Stomach (tissue), 19 donors: ENCODE measurements at places on chromosomes 2 and 18. TPM values are rescaled to one million over a fixed set of nuclear protein-coding genes. Genes with fewer than 3 reads are reported as not detected.

DNA sequence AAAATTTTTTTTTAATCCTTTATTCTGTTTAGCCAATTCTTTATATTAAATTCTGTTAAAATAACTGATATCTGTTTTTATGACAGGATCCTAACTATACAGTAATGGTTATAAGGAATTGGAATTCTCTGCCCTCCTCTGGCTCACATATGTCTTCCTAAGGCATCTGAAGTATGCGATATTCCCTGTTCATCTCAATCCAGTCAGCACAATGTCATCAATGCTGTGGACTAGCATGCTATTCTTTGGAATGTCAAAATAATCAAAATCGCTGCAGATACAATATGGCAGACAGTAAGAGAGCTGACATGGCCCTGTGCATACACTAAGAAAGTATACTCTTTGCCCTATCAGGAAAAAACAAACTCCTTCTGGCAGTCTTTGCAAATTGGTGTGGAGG lies 107.6 kb downstream of the AP1S3 start:
- H3K4me1 ChIP-seq, result peaks cover 18% of the 10 kb centered on the region
- no peak for DNase-seq
- H3K27ac ChIP-seq, result no peak overlapping the region
- H3K36me3 ChIP-seq, result no peaks in the 10 kb centered on the region
- no peak overlapping the region for H3K4me3 ChIP-seq

DNA sequence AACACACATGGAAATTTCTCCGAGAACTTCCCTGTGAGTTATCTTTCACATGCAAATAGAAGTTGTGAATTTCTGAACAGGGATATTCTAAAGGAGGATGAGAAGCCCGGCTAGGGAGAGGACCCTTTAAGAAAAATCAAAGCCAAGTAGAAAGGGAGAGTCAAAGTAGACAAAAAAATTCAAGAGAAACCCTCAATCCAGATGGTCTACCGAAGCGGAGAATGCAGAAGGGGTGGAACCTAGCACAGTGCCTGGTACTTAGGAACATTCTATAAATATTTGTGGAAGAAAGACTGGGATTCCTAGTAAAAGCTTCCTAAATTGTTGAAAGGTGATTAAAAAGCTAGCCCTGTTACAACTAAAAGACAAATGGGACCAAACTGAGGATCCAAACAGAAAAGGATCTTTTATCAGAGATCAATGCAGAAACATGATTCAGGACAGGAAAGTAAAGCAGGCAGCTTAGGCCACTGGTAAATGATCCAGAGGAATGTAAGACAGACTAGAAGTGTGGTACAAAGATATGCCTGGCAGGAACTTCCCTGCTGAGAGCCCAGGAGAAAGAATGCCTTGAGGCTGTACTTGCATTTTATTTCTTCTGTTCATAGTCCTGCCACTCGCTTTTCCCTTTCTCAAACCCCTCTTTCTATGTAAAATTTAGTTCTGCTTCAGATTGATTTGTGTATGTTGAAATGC lies 19.5 kb upstream of the GLS start:
- DNase-seq, result no peak
- H3K36me3 ChIP-seq, result no peaks in the 10 kb centered on the region
- no peaks in the 10 kb centered on the region for H3K27me3 ChIP-seq

DNA sequence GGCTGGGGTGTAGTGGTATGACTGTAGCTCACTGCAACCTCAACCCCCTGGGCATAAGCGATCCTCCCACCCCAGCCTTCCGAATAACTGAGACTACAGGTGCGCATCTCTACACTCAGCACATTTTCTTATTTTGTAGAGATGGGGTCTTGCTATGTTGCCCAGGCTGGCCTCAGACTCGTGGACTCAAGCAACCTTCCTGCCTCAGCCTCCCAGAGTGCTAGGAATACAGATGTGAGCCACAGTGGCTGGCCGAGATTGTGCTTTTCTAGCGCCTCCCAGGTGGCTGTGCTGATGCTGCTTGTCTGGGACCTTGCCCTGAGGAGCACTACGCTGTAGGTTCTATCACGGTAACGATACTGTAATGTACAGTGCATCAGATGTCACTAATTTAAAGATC lies 155.6 kb downstream of the AGAP1 start:
- DNase-seq, result no peak
- no peak overlapping the region for H3K4me3 ChIP-seq
- no peaks in the 10 kb centered on the region for H3K27me3 ChIP-seq
- no peak overlapping the region for H3K27ac ChIP-seq

DNA sequence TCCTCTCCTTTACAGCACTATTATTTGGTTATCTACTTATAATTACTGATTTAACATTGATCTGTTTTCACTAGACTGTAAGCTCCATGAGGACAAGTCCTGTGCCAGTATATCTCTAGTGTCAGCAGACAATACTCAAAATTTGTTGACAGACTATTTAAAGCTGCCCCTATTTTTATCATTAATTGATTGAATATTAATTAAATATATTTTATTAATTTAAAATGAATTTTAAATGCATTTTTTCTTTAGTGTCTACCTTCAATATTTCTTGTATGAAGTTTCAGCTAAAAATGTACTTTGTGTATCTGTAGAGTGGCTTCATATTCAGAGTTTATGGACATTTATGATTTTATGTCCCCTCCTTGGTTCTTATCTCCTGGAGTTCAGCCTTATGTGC lies 26.4 kb upstream of the FHOD3 start:
- H3K4me3 ChIP-seq, result no peak overlapping the region
- H3K36me3 ChIP-seq, result no peaks in the 10 kb centered on the region
- no peaks in the 10 kb centered on the region for H3K27me3 ChIP-seq
- H3K27ac ChIP-seq, result no peak overlapping the region
- no peaks in the 10 kb centered on the region for H3K4me1 ChIP-seq

DNA sequence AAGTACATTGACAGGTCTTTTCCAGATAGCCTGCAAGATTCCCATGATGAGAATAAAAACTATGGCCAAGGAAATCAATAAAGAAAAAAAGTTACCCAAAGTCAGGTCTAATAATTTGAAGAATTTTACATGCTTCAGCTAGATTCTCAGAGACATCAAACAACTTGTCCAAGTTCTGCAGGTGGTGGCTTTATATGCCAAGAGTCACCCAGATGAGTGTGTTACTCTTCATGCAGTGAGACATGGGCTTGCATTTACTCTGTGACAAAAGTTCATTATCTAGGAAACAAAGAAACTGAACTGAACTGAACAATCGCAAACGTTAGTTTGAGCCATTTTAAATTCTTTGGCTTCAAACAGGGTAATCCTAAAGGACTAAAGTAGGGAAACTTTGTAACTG lies 548.5 kb upstream of the SYT4 start:
- H3K36me3 ChIP-seq, result no peaks in the 10 kb centered on the region
- no peaks in the 10 kb centered on the region for H3K4me1 ChIP-seq
- H3K27me3 ChIP-seq, result no peaks in the 10 kb centered on the region
- no peak overlapping the region for H3K4me3 ChIP-seq
- no peak for DNase-seq
- H3K27ac ChIP-seq, result no peak overlapping the region

DNA sequence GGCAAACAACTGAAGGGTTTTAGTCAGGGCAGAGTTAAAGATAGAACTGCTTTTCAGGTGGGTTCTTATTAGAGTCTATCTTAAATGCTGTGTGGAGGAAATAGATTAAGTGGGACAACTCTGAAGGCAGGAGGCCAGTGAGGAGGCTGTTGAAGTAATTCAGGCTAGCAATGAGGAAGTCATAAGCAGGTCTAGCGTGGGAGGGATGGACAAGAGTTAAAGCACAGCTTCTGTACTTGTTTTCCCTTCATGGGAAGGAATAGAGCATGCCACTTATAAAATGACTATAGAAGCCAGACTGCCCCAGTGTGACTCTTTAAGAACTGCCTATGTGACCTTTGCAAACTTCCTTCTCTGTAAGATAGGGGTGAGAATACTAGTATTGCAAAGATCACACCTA lies 202.0 kb upstream of the LRRTM1 start:
- H3K4me1 ChIP-seq, result no peaks in the 10 kb centered on the region
- no peak overlapping the region for H3K4me3 ChIP-seq
- H3K27ac ChIP-seq, result no peak overlapping the region

DNA sequence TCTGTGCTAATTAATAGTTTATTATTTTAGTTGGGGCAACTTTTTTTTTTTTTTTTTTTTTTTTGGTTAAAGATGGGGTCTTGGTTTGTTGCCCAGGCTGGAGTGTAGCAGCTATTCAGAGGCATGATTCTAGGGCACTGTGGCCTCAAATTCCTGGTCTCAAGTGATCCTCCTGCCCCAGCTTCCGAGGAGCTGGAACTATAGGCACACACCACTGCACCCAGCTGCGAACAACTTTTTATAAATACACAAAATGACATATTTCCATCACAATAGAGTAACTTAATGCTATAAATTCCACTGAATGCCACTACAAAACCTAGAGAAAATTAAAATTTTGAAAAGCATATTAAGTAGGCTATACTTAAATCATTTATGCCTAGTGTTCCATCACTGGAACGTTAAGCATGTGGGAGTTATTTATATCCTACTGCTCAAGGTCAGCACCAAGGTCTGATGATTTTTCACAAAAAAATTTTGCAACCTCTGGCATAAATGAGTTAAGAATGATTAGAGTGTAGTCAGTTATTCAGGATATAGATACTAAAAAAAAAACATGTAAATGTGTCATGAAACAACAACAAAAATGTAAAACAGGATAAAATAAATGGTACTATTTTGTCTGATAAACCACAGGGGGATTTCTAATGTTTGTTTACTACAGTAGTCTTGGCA lies 46.8 kb downstream of the GFPT1 start:
- H3K27me3 ChIP-seq, result no peaks in the 10 kb centered on the region
- DNase-seq, result no peak
- no peak overlapping the region for H3K27ac ChIP-seq
- no peaks in the 10 kb centered on the region for H3K4me1 ChIP-seq

DNA sequence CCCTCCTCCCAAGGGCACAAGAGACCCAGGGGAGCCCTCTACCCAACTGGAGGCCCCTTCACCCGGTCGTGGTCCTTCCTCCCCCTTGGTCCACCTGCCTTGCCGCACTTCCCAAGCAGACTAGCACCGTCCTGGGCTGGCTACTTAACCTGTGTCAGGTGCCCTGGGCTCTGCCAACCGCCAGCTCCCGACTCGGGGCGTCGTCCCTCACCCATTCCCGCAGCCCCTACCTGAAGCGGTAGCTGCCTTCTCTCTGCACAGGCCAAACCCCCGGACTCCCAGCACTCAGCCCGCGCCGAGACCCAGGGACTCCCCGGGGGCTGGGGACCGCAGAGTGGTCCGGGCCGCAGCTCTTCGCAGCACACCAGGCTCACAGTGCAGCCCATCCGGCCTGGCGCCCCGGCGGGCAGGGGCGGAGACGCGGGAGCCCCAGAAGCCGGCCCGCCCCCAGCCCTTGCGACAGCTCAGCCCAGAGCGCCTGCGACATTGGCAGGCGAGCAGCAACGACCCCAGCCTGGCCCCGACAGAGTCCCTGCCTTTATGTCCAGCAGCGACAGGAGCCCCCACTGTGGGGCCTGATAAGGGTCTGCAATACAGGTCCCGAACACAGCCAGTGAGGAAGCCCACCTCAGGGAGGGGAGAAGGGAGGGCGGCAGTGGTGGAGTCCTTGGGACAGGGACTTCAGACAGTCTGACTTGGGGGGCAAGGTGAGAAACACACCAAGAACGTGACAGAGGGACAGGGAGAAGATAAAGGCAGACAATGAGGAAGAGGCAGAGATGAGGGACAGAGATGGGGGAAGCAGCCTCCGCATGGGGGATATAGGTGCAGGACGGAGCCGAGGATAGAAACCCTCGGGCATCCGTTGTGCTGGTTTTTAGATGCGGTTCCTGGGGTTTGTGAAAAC lies 31.0 kb upstream of the TNS1 start:
- DNase-seq, result no peak
- H3K36me3 ChIP-seq, result no peaks in the 10 kb centered on the region
- peaks cover 3% of the 10 kb centered on the region for H3K27me3 ChIP-seq

DNA sequence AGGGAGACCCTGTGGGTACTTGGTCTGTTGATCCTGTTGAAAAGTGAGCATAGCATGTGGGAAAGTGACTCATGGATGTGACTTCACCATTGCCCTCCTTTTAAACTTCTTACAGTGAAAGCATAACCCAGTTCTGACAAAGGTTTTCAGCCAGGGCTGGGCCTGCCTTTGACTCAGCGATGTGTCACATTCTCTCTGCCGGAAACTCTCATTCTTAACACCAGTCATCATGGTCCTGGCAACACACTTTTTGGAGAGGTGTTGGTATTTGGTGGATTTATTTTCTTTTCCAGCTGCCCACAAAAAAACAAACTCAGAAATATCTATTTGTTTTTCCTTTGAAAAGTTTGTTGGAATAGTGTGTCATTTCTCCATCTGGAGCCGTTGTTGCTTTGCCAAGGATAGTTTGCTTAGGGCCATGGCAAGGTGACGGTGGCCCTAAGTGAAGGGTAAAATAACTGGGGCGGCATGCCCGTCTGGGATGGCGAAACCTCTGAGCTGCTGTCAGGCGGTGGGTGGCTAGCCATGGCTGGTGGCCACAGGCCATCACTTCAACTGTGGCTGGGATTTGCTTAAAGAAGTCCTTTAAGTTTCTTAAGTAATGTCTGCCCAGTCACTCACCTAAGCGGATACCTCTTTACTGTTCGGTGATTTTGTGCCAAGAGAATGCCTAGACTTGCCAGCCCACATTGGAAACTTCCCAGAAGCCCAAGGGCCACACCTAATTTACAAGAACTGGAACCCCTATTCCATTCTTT lies 123.3 kb downstream of the LTBP1 start:
- peaks cover 6% of the 10 kb centered on the region for H3K4me1 ChIP-seq
- DNase-seq, result peak; percentile 58
- no peaks in the 10 kb centered on the region for H3K27me3 ChIP-seq

Gene ZFP36L2
- 58.9 TPM for total RNA-seq

Gene LRRC30
- not detected for total RNA-seq

Gene BMP10
- total RNA-seq, result not detected

Gene SLC5A7
- total RNA-seq, result not detected

Gene RPL37A
- total RNA-seq, result 478 TPM

Gene NMUR1
- 0.92 TPM for total RNA-seq
